ENCODE measurements at places on chromosomes 2 and 18.

DNA sequence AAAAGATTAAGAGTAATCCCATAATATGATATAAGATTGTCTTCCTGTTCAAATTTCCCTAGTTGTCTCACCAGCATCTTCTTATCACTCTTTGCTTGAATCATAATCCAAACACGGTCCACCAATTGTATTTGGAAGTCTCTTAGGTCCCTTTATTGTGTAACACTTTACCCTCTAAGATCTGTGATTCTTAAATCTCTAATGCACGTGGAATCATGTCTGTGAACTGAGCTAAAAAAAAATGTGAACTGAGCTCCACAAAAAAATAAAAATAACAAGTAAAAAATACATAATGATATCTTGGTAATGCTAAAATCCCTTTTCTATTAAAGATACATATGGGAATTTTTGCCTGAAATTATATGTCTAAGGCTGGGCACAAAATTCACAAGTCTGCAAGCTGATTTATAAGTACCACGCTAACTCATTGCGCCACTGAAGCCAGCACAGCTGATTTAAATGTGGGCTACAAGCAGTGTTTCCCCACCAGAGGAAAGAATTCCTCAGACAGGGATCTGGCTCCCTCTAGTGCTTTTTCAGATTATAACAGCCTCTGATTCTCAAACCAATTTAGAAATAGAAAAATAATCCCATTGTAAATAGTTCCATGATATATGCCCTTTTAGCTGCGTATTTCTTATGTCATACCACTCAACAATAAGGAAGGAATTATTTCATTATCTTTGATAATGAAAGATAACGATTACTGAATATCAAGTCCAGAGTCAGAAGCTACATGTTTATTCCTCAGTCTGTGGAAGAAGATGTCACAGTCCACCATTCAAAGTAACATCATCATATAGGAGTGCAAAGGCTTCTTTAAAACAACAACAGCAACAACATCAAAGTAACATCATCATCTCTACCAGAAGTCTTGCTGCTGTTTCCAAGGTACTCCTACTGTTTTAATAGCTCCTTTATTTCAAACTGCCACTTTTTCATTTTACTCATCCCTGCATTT is 22.9 kb downstream of the RBM43 start:
- no peak for DNase-seq

DNA sequence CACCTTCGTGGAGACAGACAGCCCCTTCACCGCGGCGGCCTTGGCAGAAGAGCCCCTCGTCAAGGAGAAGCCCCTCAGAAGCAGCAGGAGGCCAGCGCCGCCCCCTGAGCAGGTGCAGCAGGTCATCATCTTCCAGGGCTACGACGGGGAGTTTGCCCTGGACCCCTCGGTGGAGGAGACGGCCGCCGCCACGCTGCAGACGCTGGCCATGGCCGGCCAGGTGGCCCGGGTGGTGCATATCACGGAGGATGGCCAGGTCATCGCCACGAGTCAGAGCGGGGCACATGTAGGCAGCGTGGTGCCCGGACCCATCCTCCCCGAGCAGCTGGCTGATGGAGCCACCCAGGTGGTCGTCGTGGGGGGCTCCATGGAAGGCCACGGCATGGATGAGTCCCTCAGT is 145.7 kb downstream of the PTGR3 start:
- no peak for DNase-seq

DNA sequence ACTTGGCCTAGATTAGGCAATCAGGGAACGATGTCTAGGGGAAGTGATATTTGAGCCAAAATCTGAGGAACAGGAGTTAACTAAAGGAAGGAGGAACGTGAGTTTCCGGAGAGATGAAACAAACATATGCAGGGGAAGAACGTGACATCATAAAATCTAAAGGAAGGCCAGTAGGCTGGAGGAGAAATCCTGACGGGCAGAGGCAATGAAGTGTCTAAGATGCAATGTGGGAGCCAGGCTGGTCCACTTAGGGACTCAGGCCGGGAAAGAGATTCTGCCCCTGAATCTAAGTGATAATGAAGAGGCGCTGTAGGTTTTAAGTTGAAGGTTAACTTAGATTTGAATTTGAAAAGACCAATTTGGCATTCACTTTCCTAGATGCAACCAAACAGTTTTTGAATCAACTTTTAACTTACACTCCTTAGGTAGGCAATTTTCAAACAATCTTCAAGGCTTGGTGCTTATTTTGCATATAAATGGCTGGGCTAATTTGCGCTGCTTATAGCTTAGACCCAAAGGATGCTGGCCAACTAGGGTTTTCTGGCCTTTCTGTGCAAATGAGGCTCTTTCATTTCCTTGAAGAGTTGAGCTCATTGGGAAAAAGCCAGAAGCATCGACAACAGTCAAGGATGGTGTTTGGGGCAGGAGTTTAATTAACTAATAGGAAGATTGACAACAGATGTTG is 221.7 kb downstream of the SOX11 start:
- no peak for DNase-seq

- DNase-seq = no peak
These were observed 63.1 kb downstream of the ASXL3 start for GRCh38 chr18:33641141-33641540.

- DNase-seq = no peak
These were observed 2.1 kb downstream of the HK2 start for GRCh38 chr2:74835831-74836674.

GRCh38 chr18:59264121-59264571 is 9.1 kb downstream of the RAX start:
- no peak for DNase-seq

DNA sequence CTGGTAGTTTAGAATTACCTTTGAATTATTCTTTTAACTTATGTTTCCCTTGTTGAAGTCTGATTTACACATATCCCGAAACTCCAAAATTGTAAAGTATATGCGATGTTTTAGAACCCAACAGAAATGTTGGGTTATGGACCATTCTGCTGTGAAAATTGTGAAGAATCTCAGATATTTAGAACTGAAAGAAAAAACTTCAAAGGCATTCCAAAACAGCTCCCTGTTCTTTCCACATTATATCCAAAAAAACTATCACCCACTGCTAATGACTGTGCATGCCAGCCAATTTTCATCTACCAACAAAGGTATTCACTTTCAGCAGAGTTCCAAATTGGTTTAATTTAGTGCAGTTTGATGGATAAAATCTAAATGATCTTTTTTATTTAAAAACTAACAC is 21.5 kb upstream of the PDE1A start:
- DNase-seq = no peak

GRCh38 chr2:197102231-197102630 is 175.7 kb upstream of the PGAP1 start:
- no peak for DNase-seq

GRCh38 chr2:172420216-172420615 is 7.2 kb upstream of the ITGA6 start:
- no peak for DNase-seq

- no peak for DNase-seq
These were observed 472.7 kb upstream of the TRIB2 start for GRCh38 chr2:12244070-12244469.

GRCh38 chr2:58047373-58047935 is 848 bp downstream of the VRK2 start:
- DNase-seq = no peak

GRCh38 chr2:9710311-9710710 is 79.5 kb upstream of the YWHAQ start:
- peak; percentile 22 for DNase-seq

- no peak for DNase-seq
These were observed 246.7 kb downstream of the BABAM2 start for GRCh38 chr2:28137221-28137620.

DNA sequence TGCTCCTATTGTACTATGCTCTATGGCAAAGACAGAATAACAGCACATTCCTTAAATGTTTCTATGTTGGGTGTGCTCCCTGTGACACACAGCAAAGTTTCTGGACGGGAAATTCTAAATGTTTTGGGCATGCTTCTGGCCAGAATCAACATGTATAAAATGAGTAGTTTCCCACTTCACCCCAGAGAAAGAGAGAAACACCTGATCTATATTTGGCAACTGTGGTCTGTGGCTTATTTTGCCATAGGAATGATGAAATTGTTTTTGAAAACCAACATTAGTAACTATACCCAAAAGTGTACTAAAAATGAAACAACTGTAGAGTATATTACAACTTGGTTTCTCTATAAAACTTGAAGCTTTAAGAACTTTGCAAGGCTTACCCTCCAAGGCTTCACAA is 89.1 kb downstream of the RAD51AP2 start:
- no peak for DNase-seq

GRCh38 chr2:16652296-16653082 is 13.1 kb downstream of the CYRIA start:
- no peak for DNase-seq

GRCh38 chr18:2402084-2402483 is 169.2 kb downstream of the METTL4 start:
- no peak for DNase-seq

DNA sequence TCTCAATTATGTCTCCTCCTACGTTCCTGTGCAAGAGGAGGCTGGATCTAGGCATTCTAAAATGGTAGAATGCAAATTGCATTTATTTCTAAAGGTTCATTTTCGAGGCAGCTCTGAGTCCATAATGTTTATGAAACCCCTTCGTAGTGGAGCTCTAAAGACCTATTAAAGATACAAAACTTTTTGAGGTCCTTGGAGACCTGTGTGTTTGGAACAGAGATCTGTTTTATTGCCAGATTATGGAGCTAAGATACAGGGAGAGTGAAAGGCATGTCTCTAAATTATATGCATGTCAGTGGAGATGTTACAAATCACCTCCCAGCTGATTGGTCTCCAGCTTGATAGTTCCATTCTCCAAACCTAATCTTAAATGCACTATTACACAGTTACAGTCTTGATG is 335.8 kb downstream of the GULP1 start:
- DNase-seq = no peak

- no peak for DNase-seq
These were observed 86.9 kb downstream of the EIF2AK3 start for GRCh38 chr2:88540346-88540745.

DNA sequence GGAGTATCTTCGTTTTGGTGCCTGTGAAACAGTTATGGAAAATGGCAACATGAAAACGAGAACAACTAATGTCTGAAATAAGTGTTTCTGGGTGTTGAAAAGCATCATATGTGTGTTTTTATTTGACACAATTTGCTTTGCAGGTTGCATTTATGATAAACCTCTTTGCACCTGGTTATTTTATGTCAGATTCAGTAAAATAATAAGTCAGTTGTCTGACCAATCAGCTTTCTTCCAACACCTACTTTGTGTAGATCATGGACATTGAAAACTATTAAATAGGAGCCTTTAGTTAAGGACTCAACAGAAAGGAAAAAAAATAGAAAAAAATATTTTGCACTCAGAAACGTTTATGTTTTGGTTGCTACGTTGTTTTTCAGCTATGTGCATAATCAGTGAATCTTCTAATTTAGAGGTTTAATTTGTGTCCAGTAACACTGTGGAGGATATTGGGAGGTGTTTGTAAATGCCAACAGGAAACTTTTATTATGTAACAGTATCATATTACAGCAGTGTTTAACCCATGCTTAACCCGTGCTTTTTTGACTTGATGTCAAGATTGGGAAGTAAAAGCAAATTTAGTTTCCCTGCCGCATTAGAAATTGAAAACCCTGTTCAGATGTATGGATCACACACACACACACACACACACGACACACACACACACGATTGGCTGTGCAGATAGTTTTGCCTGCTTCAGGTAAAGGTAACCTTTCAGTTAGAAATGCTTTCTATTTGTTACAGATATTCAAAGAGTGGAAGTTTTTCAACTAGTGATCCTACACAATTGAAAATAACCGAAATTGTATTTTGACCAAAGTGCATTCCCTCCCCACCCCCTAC is 2.6 kb downstream of the PKP4 start:
- DNase-seq = no peak

- DNase-seq = no peak
These were observed 45.5 kb upstream of the CAVIN2 start for GRCh38 chr2:191892391-191892790.

- no peak for DNase-seq
These were observed 70.4 kb downstream of the TDRD15 start for GRCh38 chr2:21194147-21194546.

GRCh38 chr2:57022496-57022895 is 838.7 kb downstream of the CCDC85A start:
- DNase-seq = no peak

DNA sequence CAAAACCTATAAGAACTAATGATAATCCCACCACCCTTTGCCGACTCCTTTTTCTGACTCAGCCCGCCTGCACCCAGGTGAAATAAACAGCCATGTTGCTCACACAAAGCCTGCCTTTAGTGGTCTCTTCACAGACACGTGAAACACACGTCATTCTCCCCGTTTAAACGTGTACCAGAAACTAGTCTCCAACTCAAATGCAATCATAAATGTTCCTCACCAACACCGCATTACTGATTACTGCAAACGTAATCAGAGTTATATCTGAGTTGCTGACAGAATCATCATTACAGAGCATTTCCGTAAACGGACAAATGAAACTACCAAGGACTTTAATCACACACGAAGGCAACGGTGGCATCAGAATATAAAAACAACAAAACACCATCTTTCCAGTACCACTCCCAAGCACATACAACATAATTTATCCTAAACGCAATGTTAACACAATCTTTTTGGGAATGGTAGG is 1.9 kb downstream of the CLK1 start:
- DNase-seq = no peak

DNA sequence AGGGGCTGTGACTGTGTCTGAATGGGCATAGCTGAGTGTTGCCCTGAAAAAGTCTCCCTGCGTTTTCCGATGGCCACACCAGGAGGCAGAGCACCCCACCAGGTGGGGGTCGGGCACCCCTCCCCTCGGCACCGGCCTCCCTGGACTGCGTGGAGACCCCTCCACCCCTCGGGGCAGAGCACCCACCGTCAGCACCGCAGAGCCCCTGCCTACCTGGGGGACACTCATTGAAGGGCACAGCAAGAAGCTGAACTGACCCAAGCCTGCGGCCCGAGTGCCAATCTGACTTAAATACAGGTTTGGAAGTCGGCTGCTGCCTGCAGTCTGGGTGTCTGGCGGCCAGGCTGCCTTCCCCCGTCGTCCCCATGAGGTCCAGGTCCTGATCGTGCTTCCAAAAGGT is 69.9 kb downstream of the KCNG2 start:
- no peak for DNase-seq

DNA sequence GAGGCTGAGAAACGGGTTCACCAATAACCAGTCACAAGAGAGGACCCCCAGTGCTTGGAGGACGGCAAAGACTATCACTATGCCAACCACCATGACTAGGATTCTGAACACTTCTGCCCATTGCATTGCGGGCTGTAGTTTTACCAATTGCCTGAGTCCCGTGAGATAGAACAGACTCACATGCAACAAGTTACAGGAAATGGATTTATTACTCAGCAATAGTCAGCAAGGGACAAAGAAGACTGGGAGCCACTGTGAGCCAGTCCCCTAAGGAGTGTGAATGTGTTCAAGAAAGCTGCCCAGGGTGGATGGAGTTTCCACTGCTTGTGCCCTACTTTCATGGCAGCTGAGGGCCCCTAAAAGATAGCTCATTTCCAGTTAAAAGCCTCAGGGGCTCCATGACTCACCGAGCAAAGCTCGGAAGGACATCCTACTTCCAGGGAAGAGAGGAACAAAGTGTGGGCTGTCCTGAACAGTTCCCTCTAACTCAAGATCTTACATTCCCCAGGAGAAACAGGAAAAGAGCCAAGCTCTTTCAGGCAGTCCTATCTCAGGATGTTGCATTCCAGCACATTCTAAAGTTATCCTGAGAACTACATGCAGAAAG is 54.4 kb downstream of the SLC4A3 start:
- DNase-seq = no peak

Measured in stimulated activated CD8-positive, alpha-beta memory T cell treated with anti-CD3 and anti-CD28 coated beads, Interleukin-7, amount 100 ng/mL, for 48 hours (primary cell).